ENCODE measurements at places on chromosomes 12 and 14.

GRCh38 chr12:389142-390096 lies at the start of gene KDM5A:
TSS of gene KDM5A (minus strand) at chr12:389320. CDS start at chr12:389091, 229 bp downstream.
- DNase-seq = peak; percentile 74

- DNase-seq = no peak
Measured at GRCh38 chr14:64755781-64756221, 51.6 kb downstream of the PLEKHG3 start.

GRCh38 chr12:129363041-129363440 lies 509.8 kb downstream of the GLT1D1 start:
- DNase-seq = no peak

GRCh38 chr14:53510281-53510912 lies 357.3 kb upstream of the DDHD1 start:
- no peak for DNase-seq

DNA sequence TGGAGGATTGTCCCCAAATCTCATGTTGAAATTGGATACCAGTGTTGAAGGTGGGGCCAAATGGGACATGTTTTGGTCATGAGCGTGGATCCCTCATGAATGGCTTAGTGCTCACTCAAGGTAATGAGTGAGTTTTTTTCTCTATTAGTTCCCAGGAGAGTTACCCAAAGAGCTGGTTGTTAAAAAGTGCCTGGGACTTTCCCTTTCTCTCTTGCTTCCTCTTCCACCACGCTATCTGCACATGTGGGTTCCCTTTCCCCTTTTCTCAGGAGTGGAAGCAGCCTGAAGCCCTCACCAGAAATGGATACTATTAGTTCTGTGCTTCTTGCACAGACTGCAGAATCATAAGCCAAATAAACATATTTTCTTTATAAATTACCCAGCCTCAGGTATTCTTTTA lies 465.4 kb downstream of the FSCB start:
- DNase-seq = no peak

DNA sequence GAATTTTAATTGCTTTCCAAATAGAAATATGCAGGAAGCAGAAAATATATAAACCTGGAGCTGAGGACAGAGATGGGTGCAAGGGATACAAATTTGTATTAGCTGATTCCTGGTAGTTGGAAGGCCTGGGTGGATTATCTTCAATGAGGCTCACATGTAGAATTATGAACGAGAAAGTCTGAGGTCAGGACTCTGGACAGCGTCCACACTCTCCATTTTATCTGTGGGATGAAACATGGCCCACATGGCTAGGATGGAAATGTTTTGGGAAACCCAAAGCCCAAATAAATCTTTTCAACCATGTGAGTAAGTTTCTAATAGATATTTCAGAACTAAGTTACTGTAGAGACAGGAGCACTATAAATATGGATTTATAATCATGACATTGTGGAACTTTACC lies 256.1 kb downstream of the APAF1 start:
- DNase-seq = no peak

DNA sequence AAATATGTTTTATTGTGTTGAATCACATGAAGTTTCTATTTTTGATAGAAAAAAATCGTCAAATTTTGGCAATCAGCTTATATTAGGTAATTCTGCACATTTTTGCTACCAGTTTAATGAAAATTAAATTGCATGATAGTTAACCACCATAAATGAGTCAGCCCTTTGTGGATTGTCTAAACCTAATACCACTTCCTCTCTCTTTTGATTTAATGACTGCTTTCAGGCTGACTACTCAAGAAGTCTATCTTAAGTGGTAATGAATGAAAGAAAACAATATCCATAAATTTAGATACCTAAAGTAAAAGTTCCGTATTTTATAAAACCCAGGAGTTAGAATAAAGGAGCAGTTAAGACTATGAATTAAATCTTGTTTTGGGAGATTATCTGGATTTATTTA lies 450.5 kb downstream of the TMEM117 start:
- no peak for DNase-seq

- peak; percentile 37 for DNase-seq
Measured at GRCh38 chr12:124713436-124714082, 146.1 kb upstream of the NCOR2 start.

GRCh38 chr14:50766338-50766886 lies 64.5 kb downstream of the NIN start:
- no peak for DNase-seq

DNA sequence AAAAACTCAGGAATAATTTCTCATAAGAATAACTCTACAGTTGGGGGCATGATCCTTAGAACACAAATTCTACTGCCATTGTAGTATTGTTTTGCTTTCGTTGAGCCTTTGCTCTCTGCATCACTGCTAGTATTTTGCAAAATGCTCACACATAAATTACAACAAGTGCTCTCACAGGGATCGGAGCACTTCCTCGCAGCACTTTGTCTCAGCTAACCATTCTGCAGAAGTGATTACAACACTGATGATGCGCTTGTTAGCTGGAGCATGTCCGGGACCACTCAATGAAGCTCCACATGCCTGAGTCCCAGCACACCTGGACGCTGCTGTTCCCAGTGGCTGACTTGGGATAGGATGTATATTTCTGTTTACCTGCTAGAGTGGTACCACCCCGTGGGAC lies 31.6 kb downstream of the MOAP1 start:
- DNase-seq = no peak

GRCh38 chr14:22549981-22550673 lies 38.9 kb downstream of the DAD1 start:
- DNase-seq = no peak

GRCh38 chr12:54390668-54391551 lies 6.4 kb upstream of the ZNF385A start:
- DNase-seq = peak; percentile 36

DNA sequence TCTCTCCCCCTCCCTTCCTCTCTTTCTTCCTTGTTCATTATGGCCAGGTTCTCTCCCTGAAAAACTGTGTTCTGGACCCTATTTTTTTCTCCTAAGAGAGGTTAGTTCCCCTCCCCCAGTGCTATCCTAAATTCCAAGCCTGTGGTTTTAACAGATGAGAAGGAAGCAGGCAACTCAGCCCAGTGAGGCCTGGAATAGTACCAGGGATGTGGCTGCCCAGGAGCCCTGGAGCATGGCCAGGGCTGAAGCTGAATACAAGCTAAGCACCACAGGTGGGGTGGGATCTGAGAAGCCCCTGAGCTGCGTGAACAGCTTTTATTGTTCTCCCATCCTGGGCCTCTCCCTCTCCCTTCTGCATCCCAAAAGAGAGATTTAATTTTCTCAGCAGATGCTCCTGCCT lies 1581.3 kb upstream of the TMEM132C start:
- no peak for DNase-seq

- no peak for DNase-seq
Measured at GRCh38 chr12:49352351-49352750, 5.7 kb downstream of the DNAJC22 start.

- no peak for DNase-seq
Measured at GRCh38 chr14:29462321-29462720, 465.3 kb downstream of the PRKD1 start.

- DNase-seq = no peak
Measured at GRCh38 chr12:39958377-39958776, 147.5 kb downstream of the SLC2A13 start.

DNA sequence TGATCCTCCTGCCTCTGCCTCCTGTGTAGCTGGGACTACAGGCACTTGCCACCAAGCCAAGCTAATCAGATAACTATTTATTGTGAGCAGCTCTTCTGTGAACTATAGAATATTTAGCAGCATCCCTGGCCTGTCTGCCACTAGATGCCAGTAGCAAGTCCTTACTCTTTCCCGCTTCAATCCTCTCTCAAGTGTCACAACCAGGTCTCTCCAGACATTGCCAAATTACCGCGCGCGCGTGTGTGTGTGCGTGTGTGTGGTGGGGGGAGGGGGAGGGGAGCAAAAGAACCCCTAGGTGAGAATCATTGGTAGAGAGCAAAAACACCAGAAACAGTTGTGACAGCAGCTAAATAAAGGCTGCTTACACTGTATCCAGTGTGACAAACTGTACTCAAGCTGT lies 49.9 kb downstream of the PPP2R5E start:
- no peak for DNase-seq

GRCh38 chr12:31002999-31003398 lies 70.7 kb upstream of the DDX11 start:
- no peak for DNase-seq

GRCh38 chr12:17992002-17992656 lies 97.9 kb downstream of the RERGL start:
- no peak for DNase-seq

DNA sequence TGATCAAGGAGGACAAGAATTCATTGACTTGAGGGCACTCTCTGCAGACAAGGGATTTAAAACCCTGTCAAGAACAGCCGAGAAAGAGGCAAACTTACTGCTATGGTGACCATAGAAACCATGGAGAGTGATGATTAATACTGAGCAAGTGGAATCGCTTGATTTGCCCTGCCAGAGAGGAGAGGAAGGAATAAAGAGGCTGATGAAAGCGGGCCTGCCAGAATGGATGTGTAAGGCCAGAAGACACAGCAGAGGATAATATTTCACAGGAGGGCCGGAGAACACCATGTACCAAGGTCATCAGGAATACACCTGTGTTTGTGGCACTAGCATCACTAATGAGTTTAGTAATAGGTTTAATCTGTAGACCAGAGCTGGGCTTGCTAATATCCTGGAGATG lies 221.8 kb upstream of the DCN start:
- DNase-seq = no peak

GRCh38 chr14:98236314-98236713 lies 1035.7 kb downstream of the BCL11B start:
- DNase-seq = no peak

DNA sequence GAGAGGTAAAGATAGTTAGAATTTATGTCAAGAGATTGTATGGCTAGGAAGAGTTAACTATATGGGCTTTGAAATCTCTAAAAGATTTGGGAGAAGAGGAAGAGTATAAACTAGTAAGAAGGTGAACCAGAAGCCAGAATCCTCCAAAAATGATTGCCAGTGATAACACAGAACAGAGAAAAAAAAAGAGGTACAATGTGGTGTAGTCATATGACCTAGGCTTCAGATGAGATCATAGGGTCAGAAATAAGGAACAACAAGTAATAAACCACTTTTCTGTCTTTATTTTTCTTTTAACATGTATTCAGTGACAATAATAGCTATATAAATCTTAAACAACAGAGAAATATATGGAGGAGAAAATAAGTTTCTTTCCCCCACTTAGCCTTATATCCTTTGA lies 2.0 kb upstream of the NECAP1 start:
- DNase-seq = no peak

- no peak for DNase-seq
Measured at GRCh38 chr12:5432011-5432400, at the start of gene NTF3. TSS of gene NTF3 (plus strand) at chr12:5432108. CDS start at chr12:5432325, 217 bp downstream.

DNA sequence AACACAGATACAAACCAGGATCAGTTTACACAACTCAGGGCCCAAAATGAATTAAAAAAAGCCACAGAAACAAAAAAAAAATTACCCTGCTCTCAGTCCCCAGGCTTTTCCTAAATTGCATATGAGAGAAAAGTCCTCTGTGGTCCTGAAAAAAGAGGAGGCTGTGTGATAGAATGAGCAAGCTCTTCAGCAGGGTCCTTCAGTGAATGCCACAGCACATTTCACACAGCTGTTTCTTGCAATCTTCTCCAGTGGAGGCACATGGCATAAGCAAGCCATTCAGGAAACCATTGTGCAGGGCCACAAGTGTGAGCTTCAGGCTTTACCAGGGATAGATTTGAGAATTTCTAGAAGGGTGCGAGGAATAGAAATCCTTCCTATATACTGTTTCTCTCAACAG lies 168.5 kb downstream of the PPM1H start:
- DNase-seq = no peak

GRCh38 chr14:51846631-51847488 lies 13.6 kb upstream of the GNG2 start:
- DNase-seq = peak; percentile 47

- DNase-seq = no peak
Measured at GRCh38 chr12:83664650-83665049, 977.9 kb downstream of the TMTC2 start.

GRCh38 chr12:51862947-51863346 lies 14.4 kb upstream of the FIGNL2 start:
- DNase-seq = no peak

- DNase-seq = no peak
Measured at GRCh38 chr14:92099802-92100201, 6.6 kb downstream of the ATXN3 start.

GRCh38 chr14:105049753-105050550 lies 15.3 kb downstream of the GPR132 start:
- DNase-seq = no peak

- DNase-seq = no peak
Measured at GRCh38 chr12:77049767-77050353, 15.5 kb downstream of the E2F7 start.
